AG09309 (cell line): ENCODE measurements at places on chromosomes 2 and 18.

DNA sequence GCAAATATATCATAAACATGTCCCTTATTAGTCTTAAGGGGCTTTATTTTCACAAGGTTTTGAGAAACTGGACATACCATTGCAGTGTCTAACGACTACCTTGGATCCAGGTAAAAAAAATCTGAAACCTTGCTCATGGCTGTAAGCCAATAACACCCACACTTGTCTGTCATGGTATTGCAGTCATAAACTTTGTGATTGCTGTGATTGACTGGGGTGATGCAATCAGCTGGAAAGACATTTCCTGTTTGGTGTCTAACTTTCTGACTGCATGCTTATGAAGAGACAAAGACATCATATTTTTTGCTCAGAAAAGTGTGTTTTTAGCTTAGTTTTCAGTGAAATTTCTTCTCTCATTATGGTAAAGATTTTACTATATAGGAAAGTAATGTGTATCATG, 635.0 kb downstream of the TSN start:
- no peak for DNase-seq

- peak; percentile 89 for DNase-seq
Measured at GRCh38 chr2:71831193-71831577, 316.5 kb downstream of the CYP26B1 start.

DNA sequence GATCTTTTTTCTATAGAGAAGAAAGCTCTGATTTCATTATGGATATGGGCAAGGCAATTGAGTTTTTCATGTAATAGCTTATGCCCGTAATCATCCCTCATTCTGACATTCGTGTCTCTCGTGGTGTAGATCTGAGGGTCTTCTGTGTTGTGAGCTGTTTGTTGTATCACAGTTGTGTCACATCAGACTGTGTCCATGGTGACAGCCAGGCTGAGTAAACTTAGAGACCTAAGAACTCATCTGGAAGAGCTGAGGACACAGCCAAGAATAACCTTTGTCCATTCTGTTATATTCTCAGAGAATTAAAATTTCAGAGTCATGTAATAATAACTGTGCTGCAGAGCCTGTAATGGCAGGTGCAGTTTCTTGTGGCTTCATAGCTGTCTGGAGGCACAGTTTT, 116.5 kb downstream of the ATP9B start:
- no peak for DNase-seq

DNA sequence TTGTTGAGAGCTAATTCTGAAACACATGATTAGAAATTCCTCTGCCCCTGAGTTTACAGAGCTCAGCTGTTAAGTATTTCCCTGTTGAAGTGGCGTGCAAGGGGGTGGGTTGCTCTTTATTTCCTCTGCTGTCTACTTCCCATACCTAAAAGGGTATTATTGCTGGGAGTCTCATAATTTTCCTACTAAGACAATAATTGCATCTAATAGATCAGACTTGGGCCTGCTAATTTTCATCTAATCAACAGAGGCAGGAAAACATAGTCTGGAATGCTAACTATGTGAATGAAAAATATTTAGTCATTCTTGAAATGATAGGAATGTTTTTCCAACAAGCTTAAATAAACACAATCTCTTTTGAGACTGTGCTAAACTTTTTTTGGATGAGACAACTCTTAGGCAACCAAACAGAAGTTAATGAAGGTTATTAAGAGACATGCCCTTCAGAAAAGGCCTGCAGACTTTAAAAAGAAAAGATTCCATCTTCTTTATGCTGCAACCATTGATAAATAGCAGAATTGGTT, 111.4 kb downstream of the FEZ2 start:
- DNase-seq: peak; percentile 52

- no peak for DNase-seq
Measured at GRCh38 chr2:58976375-58977071, 735.4 kb upstream of the FANCL start.

DNA sequence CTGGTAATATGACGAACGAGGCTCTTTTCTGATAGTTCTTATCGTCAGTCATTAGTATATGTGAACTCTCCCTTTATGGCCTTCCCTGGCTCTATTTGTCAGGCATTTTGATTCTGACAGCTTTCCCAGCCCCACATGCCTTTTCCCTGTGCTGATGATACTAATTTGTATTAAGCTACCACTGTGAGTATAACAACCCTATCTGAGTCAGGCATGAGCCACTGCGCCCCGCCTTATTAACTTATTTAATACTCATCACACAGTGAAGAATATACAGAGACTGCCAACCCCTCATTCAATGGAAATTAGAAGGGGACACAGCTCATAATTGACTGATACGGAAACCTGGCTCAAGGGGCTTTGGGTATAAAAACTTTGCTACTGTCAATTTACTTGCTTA, 140.0 kb downstream of the NETO1 start:
- no peak for DNase-seq

DNA sequence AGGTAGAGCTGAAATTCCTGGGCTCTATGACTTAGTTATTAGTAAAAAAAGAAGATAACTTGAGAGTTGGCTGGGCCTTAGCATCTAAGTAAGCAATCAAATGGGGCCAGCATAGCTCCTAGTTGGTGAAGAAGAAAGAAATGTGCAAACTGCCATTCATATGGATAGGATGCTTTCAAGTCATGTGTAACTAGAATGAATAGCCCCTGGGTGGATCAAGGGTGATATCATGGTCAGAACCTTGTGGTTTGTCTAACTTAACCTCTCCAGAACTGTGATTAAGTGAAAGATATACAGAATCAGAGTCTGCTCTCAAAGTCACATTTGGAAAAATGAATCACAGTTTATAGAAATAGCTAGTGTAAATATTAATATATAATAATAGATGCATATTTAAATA, 198.7 kb upstream of the DTNA start:
- DNase-seq: no peak

- DNase-seq: no peak
Measured at GRCh38 chr2:3349211-3349693, 28.4 kb downstream of the EIPR1 start.

GRCh38 chr18:7657937-7658336, 90.8 kb downstream of the PTPRM start:
- DNase-seq: no peak
